ENCODE measurements at places on chromosomes 1 and 21.

- DNase-seq: no peak
Measured at GRCh38 chr1:85427849-85428248, 37.1 kb downstream of the DDAH1 start.

GRCh38 chr1:186403632-186404031 is 28.0 kb downstream of the ODR4 start:
- no peak for DNase-seq

- no peak for DNase-seq
Measured at GRCh38 chr21:42160111-42160721, 58.7 kb upstream of the ABCG1 start.

GRCh38 chr21:41770901-41771624 is 4.2 kb upstream of the RIPK4 start:
- no peak for DNase-seq

DNA sequence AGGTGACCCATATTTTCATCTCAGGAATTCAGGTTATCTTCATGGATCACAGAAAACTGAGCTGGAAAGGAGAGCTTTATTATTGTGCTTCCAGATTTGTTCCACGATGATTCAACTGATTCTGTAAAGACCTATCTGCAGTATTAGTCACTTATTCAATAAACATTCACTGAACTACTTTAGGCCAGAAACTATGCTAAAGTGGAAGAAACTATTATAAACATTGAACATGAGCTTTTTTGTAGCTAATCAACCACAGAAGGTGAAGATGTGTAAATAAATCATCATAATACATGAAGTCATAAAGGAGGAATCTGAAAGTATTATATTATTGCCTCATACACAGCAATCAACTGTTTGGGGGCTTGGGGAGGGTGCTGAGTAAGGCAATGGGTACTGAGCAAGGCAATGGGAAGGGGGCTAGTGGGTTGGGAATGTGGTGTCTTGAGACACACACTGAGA is 30.6 kb upstream of the EXO1 start:
- no peak for DNase-seq

GRCh38 chr1:157696966-157697628 is 3.5 kb downstream of the FCRL3 start:
- DNase-seq: no peak

DNA sequence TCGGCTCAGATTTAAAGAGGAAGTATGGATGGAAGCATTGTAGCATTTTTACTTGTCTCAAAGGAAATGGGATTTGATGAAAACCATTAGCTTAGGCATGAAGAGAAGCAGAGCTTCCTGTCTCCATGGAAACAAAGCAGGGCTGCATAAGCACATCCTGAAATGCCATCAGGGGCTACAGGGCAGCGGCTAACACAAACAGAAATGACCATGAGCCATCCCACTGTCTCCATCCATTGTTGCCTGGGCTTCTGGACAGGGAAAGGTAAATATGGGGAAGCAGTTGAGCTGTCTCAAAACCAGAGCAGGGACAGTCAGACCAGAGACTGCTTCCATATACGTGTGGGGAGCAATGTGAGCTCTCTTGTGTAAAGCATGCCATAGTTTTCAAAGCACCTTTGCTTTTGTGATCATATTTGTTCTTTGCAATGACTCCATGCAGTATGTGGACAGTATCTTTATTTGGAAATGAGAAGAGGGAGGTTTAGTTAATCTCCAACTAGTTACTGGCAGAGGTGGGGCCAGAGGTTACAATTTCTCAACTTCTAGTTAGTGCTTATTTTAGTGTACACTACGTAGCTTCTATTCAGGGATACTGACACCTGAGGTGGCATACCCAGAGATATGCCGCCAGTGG is 176.1 kb downstream of the CACNA1E start:
- no peak for DNase-seq

DNA sequence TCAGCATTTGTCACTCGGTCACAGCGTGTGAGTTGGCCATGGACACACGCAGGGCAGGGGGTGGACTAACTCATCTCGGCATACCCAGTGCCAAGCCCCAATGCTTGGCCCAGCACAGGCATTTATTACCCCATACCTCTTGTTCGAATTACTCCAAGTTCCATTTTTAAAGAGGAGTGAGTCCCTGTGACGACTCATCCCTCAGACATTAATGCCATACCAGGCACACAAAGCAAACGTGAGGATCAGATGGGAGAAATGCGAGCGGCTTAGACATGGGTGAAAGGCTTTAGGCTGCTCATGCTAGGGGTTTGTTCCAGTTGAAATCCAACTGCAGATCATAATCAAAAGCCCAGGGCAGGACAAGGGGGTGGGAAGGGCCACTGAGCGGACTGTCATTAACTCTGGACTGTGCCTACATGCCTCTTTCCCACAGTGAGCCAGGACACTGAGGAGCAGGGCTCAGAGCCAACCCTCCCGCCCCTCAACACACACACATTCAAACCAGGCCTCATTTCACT is 118.5 kb upstream of the NGF start:
- DNase-seq: no peak

- DNase-seq: no peak
Measured at GRCh38 chr1:94349853-94350252, 68.3 kb upstream of the ABCD3 start.

- DNase-seq: no peak
Measured at GRCh38 chr1:41719128-41719527, 199.6 kb downstream of the HIVEP3 start.

- DNase-seq: no peak
Measured at GRCh38 chr1:116934586-116935207, 25.0 kb downstream of the PTGFRN start.

- no peak for DNase-seq
Measured at GRCh38 chr1:8777867-8778266, 39.6 kb downstream of the RERE start.

DNA sequence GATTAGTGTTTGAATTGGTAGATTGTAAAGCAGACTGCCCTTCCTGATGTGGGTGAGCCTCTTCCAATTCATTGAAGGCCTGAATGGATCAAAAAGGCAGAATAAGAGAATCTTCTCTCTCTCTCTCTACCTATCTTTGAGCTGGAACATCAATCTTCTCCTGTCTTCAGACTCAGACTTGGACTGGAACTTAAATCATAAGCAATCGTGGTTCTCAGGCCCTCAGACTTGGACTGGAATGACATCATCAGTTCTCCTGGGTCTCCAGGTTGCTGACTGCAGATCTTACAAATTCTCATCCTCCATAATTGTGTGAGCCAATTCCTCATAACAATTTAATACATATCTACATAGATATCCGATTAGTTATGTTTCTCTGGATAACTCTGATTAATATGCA is 66.8 kb downstream of the IER5 start:
- no peak for DNase-seq

DNA sequence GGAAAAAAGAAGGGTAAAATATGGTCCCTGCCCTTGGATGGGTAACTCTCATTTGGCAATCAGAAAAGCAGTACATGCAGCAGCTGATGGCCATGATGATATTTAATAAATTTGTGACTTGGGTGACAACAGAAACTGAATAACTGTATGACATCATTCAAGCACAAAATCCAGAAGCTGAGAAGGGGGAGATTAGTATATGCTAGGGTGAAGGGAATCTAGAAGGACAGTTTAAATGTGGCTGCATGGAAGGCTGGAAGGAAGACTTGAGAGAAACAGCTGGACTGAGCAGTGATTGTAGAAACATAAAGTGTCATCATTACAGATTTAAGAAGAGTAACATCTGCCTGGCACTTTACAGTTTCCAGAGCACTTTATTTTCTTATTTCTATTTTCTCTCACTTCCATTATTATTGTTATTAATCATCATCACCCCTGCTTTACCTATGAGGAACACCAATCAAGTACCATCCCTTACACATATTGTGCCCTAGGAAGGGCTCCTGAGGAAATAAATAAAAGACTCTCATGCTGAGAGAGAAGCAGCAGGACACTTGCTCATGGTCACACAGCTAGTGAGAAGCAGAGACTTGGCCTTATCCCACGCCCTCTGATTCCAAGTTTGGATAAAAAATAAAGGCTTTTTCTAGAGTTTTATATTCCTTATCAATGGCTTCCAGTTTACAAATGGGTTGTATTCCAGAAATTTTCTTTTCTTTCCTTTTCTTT is 207.2 kb downstream of the PBX1 start:
- DNase-seq: no peak

- DNase-seq: no peak
Measured at GRCh38 chr1:2151252-2151651, 43.3 kb downstream of the FAAP20 start.

- no peak for DNase-seq
Measured at GRCh38 chr1:154770897-154771594, 99.0 kb downstream of the KCNN3 start.

DNA sequence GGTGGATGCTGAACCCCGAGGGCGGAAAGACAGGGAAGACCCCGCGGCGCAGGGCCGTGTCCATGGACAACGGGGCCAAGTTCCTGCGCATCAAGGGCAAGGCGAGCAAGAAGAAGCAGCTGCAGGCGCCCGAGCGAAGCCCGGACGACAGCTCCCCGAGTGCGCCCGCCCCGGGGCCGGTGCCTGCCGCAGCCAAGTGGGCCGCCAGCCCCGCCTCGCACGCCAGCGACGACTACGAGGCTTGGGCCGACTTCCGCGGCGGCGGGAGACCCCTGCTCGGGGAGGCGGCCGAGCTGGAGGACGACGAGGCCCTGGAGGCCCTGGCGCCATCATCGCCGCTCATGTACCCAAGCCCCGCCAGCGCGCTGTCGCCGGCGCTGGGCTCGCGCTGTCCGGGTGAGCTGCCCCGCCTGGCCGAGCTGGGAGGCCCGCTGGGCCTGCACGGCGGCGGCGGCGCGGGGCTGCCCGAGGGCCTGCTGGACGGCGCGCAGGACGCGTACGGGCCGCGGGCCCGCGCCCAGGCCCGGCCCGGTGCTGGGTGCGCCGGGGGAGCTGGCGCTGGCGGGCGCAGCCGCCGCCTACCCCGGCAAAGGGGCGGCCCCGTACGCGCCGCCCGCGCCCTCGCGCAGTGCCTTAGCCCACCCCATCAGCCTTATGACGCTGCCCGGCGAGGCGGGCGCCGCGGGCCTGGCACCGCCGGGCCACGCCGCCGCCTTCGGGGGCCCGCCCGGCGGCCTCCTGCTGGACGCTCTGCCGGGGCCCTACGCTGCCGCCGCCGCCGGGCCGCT is 20.7 kb downstream of the FOXO6 start:
- peak; percentile 87 for DNase-seq

DNA sequence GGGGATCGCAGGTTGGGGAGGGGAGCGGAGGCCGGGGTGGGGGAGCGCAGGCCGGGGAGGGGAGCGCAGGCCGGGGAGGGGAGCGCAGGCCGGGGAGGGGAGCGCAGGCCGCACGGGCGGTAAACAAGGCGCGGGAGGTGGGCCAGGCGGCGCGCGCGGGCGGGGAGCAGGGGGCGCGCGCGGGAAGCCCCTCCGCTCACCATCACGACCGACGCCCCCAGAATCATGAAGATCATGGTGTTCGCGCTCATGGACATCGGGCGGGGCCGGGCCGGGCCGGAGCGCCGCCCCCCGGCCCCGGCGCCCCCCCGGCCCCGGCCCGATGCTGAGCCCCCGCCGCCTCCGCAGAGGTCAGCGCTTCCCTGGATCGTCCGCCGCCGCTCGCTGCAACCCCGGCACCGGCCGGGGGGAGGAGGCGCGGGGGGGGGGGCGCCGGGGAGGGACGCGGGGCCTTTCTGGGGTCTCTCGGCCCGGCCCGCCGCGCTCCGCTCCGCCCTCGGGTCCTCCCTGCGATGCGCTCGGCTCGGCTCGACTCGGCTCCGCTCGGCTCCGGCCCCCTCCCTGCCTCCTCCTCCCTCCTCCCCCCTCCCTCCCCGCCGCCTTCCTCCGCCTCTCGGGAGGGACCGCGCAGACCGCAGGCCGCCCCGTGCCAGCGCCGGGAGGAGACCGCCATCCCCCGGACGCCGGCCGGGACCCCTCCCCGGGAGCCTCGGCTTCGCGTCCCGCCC is at the start of gene TMEM240:
TSS of gene TMEM240 (minus strand) at position 535 of the 728 bp plus-strand sequence. CDS start at position 257, 278 bp downstream.
- no peak for DNase-seq

GRCh38 chr1:197320991-197321531 is 53.0 kb downstream of the CRB1 start:
- DNase-seq: no peak

- DNase-seq: no peak
Measured at GRCh38 chr1:173255214-173255813, 48.2 kb upstream of the TNFSF4 start.

GRCh38 chr1:22250724-22251123 is 107.8 kb upstream of the WNT4 start:
- no peak for DNase-seq

- DNase-seq: no peak
Measured at GRCh38 chr1:212819726-212820125, 27.7 kb downstream of the SPATA45 start.

- DNase-seq: no peak
Measured at GRCh38 chr1:117606649-117607430, 992 bp downstream of the TENT5C start.

GRCh38 chr1:107362468-107363140 is 221.8 kb downstream of the NTNG1 start:
- no peak for DNase-seq

- DNase-seq: no peak
Measured at GRCh38 chr1:172139196-172139595, 281.3 kb upstream of the C1orf105 start.

DNA sequence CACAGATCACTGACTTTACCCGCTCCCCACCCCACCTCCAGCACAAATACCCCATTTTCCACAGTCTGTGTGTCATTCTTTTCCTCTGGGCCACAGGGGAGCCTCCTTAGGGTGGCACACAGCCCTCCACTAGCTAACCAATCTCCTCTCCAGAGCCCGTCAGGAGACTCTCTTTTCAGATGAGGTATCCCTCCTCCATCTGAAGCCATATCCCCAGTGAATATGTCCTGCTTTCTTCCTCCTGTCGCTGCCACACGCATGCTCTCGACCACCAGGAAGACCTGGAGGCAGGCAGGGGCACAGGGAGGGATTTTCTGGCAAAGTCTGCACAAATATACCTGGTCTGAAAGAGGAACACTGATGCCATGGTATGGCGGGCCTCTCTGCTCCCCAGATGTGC is 635 bp downstream of the ZNF648 start:
- DNase-seq: no peak

- no peak for DNase-seq
Measured at GRCh38 chr1:39255222-39255621, 50.7 kb downstream of the MACF1 start.

DNA sequence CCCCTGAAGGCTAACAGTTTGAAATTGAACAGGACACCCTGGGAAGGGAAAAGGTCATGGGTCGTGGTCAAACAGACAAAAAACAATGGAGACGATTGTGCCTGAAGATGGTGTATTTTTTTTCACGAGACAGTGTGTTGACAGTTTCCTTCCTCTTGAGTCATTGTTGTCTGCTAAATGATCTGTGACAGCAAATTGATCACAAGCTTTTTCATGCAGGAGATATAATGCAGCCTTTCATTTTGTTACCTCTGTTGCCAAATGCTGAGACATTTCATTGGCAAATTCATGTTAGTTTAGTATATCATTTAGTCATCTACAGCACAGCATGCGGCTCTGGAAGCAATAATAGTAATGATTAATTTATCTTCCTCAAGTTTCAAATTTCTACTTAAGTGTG is 27.7 kb downstream of the UBE2U start:
- no peak for DNase-seq

DNA sequence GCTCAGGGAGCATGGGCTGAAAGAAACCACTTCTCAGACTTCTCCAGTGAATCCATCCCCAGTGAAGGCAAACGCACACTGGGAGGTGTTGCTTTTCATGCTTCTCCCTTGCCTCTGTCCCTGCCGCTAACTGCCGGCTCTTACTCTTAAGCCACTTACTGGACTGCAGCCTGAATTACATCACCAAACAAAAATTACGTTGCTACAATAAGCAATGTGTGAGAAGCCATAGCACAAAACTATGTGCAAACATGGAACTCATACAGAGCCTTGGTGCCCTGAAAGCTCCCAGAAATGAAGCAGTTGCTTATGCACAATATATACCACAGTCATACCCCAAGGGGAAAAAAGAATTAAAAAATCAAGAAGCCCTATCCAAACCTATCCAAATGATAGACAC is 375.2 kb downstream of the KCNH1 start:
- no peak for DNase-seq

All from right kidney (tissue), 9 donors.